ENCODE measurements at places on chromosomes 11 and 22. TPM values are rescaled to one million over a fixed set of nuclear protein-coding genes. Genes with fewer than 3 reads are reported as not detected.

Gene CFAP300
- not detected for total RNA-seq

DNA sequence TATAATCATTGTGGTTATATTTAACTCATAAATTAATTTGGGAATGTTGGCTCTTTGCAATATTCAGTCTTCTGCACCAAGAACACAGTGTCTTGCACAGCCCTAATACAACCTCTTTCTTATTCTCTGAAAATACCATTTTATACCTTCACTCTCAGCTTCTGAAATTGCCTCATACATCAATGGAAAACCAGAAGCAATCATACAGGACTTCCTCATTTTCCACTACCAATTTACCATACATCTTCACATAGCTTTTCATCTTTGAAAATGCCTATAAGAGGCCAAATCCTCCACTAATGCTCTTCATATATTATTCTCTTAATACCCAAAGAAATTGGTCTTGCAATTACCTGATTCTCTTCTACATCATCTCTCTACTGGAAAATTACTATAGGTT lies 4.3 kb upstream of the OR2AG1 start:
- no peak for DNase-seq

GRCh38 chr11:38169286-38169685 lies 1571.2 kb upstream of the RAG2 start:
- DNase-seq, result no peak

GRCh38 chr11:70397983-70398833 lies at the start of gene CTTN:
TSS of gene CTTN (plus strand) at chr11:70398529. CDS start at chr11:70407298, 8,769 bp downstream.
- peak; percentile 65 for DNase-seq
